SIG-M5 (cell line): ENCODE measurements at places on chromosomes 6 and 20.

GRCh38 chr20:54716174-54716747 lies 240.9 kb downstream of the DOK5 start:
- no peak for DNase-seq

GRCh38 chr6:165685302-165685701 lies 22.3 kb upstream of the PDE10A start:
- DNase-seq, result no peak

DNA sequence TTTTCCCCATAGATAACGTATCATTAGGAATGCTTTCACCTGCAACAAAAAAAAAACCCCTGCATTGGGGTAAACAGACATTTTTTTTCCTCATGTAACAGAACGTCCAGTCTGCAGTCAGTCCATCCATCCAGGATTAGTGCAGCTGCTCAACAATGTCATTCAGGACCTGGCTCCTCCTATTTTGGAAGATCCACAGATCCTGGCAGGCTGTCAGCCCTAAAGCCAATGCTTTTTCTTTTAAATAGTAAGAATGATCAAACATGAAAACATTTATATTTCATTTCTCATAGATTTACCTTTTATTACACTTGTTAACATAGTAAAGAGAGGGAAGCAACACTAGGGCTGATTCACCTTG lies 116.5 kb upstream of the CCDC28A start:
- no peak for DNase-seq

DNA sequence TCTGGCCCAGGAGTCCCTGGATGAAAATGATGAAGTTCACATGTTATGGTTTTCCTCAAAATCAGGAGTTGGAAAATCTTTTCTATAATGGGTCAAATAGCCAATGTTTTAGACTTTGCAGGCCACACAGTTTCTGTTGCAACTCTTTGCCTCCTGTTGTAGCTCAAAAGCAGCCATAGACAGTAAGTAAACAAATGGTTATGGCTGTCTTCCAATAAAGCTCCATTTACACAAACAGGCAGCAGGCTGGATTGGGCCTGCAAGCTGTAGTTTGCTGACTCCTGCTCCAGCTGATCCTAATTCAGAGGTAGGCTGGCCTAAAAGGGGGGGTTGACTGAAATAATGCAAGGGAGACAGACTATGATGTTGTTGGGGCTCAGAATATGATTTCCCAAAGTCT lies 33.0 kb downstream of the METTL24 start:
- DNase-seq, result no peak

- DNase-seq, result no peak
Observed at GRCh38 chr6:3707024-3707423, 44.5 kb downstream of the PXDC1 start.

GRCh38 chr20:10510216-10510615 lies 75.1 kb downstream of the SLX4IP start:
- DNase-seq, result no peak

DNA sequence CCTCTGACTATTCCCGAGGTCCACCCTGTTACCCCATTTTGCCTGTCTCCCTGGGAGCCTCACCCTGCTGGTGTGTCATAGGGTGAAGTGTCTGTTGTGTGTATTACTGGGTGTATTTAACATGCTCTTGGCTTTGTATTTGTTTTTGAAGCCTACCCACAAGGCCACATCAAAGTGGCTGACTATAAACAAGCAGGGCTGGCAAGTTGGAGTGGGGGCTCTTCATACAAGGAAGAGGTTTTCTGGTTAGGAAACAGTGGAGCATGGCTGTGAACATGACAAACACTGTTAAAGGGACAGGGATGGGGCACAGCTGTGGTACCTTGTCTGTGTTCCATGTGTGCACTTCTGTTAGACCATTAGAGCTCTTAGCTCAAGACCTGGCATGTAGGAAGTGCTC lies 26.3 kb downstream of the HECA start:
- no peak for DNase-seq

GRCh38 chr20:38211200-38212097 lies 46.4 kb upstream of the TGM2 start:
- DNase-seq, result no peak

GRCh38 chr6:68677058-68677457 lies 42.0 kb downstream of the ADGRB3 start:
- DNase-seq, result no peak

DNA sequence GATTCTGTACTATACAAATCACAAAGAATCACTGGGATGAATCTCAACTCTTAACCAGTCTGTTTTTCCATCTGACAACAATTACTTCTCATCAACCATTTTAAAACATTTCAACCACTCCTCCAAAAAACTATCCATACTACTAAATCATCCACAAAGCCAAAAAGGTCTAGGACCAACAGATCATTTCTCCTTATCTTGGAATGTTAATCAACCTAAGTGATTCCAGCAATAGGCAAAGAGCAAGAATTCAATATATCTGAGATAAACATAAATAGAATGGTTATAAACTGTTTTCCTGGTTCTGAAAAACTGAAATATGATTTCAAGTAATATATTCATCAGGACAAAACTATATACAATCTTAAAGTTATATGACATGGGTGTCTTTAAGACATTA lies 28.6 kb downstream of the RANBP9 start:
- no peak for DNase-seq

DNA sequence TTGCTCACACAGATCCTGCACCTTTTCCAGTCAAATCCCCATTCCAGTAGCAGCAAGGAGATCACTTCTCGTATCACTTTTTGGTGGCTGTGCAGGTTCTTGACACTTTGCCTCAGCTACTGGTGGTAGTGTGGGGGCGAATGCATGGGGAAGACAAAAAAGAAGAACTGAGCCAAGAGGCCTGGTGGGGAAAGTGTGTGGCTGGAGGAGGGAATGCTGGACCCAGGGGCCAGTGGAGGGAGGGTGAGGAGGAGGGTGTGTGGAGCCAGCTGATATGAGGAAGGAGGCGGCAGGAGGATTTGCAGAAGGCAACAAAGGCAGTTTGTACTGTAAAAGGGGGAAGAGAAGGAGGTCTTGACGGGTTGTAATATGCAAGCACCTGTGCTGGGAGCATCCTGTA lies 15.7 kb upstream of the HLA-C start:
- DNase-seq, result no peak

GRCh38 chr20:39067526-39068216 lies 105.5 kb downstream of the DHX35 start:
- DNase-seq, result no peak

DNA sequence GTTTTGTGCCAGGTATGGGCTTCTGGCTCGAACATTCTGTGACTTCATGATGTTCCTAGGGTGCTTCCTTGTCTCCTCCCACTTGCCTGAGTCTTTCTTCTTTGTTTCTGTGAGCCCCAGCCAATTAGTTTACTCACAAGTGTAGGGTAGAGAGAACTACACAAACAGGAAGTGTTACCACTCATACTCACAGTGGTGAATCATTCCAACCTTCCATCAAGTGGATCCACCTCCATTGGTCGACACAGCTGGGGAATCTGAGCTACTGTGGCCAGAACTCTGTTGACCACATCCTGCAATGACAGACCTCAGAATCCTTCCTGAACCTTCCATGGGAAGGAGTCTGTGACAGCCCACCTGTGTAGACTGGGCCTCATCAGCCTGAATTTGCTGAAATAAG lies 76.8 kb downstream of the UNC5CL start:
- DNase-seq, result no peak

- DNase-seq, result no peak
Observed at GRCh38 chr6:101633081-101633480, 239.6 kb downstream of the GRIK2 start.

DNA sequence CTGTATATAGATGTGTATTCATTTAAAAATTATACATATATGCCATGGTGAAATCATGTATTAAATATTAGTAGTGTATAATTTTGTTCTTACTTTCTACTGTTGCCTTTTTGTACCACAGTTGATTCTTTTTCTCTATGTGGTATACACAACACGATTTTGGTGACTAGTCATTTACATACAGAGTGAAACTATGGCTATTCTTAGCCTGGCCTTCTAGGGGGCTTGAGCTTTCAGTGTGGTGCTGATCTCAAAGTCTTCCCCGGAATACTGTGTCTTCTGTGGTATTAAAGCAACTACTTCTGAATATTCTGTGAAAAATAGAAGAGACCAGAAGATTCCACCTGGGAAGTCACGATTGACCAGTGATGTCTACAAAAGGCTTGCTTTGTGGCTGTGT lies 301.9 kb downstream of the UTRN start:
- DNase-seq, result no peak

GRCh38 chr6:144897441-144897921 lies 612.3 kb downstream of the UTRN start:
- DNase-seq, result no peak

GRCh38 chr6:103516336-103516735 lies 1343.4 kb downstream of the HACE1 start:
- DNase-seq, result no peak

DNA sequence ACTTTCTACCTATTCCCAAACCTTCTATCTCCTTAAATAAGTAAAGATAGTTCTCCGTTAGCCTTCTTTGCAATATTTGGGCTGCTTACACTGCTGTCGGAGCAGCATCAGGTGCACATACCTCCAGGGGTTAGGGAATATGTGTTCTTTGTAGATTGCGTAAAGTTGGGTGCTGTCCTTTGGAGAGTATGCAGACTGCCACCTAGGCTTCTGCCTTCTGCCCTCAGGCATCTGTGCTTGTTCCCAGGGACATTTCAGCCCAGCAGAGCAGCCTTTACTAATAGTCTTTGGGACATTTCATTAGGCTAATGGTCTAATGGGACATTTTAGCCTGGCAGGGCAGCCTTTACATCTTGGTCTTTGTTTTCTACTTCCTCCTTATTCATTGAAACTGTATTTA lies 260.6 kb downstream of the TPBG start:
- no peak for DNase-seq
